ENCODE measurements at places on chromosomes 3 and 15. TPM values are rescaled to one million over a fixed set of nuclear protein-coding genes. Genes with fewer than 3 reads are reported as not detected.

DNA sequence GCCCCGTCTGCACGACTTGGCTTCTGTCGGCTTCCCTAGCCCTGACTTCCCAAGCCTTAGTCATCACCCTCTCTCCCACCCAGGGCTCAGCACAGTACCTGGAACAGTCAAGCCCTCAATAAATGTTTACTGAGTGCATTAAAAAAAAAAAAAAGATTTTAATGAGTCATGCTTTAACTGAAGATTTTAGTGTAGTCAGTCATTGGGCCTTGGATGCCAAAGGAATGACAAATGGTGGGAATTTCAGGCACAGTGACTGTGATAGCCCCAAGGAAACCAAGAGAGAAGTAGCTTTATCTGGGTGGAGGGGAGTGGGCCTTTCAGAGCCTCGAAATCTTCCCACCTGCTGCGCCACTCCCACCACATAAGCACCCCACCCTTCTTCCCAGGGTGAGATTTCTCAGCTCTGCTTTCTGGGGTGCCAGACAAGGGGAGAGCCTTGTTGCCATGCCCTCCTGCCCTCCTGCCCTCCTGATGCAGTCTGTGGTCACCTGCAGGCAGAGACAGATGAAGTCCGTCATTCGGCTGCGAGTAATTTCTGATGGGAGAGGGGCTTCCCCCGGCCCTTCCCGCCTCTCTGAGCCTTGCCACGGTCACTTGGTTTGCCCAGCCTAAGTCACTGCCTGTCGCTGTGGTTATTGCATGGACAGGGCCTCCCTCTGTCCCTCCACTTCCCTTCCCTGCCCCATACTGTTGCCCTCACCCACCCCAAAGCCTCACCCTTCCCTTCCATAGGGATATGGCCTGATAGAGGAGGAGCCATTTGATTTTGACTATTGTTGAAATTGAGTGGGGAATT, 41.8 kb downstream of the SMAD3 start:
- DNase-seq = no peak

DNA sequence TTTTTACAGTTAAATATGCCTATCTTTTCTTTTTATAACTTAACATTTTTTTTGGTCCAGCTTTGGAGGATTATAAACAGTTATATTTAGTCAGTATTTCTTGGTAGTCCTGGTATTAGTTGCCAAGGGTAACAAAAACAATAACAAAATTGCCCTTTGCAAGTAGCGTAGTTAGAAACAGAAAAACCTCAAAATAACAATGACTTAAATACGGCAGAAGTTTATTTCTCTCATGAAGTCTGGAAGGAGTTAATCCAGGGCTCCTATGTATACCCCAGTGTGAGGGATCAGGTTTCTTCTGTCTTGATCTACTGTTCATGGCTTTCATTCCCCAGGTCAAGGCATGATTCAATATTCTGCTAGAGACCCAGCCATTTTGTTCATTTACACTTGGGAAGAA, 14.1 kb upstream of the MYH15 start:
- no peak for DNase-seq

DNA sequence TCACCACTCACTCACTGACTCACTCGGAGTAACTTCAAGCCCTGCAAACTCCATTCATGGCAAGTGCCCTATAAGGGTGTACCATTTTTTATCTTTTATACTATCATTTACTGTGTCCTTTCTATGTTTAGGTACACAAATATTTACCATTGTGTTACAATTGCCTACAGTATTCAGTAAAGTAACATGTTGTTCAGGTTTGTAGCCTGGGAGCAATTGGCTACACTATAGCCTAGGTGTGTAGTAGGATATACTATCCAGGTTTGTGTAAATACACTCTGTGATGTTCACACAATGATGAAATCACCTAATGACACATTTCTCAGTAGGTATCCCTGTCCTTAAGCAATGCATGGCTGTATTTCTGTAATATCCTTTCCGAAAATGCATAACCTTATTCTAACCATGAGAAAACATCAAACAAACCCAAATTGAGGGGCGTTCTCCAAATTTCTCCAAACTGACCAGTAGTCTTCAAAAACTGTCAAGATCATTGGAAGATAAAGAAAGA, 17.9 kb upstream of the CNOT10 start:
- no peak for DNase-seq

- DNase-seq = no peak
These were observed 60.5 kb upstream of the ACKR4 start for GRCh38 chr3:132536442-132537153.

GRCh38 chr3:77296527-77296926, 256.6 kb downstream of the ROBO2 start:
- no peak for DNase-seq

DNA sequence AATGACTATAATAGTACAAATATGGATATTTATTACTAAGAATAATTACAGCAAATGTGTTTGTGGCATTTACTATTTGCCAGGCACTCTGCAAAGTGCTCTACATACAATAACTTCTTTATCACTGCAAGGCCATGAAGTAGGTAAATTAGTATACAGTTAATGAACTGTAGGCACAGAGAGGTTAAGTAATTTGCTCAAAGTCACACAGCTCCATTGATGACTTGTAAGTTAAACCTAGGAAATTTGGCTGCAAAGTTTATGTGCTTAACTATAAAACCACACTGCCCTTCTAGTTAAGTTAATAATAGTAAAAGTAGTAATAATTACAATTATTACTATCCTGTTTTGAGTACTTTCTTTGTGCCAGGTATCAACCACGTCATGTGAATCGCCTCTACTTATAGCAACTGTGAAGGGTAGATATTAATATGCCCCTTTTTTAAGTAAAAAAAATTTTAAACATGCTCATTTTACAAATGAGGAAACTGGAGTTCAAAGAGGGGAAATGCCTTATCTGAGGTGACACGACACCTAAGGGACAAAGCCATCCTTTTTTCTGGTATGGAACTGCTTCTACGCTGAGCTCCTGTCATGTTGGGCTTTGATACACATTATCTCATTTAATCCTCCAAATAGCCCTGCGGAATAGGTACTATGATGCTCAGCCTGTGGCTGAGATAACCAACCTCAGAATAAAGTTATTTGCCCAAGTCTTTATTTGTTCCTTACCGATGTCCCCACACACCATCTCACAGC, 8.5 kb downstream of the BHLHE40 start:
- DNase-seq = no peak

DNA sequence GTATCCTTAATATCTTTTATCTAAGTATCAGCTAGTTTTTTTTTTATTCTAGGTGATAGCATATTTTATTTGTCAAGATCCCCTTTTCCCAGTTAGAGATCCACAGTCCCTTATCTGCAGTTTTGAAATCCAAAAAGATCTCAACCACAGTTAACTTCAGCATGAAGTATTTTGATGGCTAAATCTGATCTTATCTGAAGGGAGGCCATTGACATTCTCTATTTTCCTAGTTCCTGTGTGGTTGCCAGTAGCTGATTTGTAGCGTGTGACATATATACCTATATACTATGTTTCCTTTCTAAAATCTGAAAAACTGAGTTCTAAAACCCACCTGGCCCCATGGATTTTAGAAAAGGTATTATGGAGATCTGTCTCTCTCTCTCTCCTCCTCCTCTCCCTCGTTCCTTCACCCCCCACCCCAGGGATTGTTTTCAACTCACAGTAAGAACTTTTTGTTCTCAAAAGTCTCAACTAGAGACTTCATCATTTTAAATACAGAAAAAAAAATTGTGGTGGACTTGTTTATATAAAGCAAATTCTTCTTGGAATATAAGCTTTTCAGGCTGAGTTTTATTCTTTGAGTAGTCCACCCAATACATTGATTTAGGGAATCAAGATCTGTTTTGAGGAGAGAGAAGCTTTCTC, 12.3 kb downstream of the TCF12 start:
- no peak for DNase-seq

DNA sequence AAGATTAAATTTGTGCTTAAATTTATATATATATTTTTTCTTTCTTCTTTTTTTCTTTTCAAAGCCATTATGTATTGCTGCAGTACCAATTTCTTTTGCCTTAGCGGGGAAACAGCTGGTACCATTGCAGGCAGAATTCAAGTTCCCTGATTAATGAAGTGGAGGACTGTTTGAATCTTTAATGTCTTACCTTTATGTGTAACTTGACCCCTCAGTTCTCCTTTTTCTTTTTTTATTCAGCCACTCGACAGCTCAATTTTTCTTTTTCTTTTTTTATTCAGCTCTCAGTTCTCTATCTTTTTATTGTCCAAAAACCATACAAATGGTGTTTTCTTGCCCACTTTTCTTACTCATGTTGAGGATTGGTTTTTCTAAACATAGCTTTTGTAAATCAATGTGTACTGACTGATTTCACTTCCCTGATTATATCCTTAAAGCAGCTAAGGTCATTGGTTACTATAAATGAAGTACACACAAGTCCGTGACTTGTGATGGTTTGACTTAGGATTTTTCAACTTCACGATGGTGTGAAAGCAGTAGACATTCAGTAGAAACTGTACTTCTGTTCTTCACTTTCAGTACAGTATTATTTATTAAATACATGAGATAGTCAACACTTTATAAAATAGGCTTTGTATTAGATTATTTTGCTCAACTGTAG, 22.8 kb downstream of the ATP2C1 start:
- DNase-seq = no peak

DNA sequence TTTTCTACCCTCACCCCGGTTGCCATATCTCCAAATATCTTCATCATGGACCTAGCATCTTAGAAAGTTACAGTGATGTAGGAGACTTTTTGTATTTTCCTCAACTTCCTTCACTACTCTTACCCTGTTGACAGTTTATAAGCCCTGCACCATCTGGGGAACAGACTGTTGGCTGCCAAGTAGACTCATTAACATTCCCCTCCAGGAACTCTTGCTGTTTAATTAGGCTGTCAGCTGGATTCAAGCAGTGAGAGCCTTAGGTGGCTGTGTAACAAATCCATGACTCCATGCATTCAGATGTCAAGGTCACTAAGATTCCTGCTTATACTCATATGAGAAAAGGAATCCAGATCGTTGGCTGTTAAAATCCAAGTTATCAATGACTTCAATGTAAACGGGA, 198.3 kb downstream of the NAALADL2 start:
- DNase-seq = no peak

- DNase-seq = no peak
These were observed 276.9 kb downstream of the TLE3 start for GRCh38 chr15:69820819-69821218.

DNA sequence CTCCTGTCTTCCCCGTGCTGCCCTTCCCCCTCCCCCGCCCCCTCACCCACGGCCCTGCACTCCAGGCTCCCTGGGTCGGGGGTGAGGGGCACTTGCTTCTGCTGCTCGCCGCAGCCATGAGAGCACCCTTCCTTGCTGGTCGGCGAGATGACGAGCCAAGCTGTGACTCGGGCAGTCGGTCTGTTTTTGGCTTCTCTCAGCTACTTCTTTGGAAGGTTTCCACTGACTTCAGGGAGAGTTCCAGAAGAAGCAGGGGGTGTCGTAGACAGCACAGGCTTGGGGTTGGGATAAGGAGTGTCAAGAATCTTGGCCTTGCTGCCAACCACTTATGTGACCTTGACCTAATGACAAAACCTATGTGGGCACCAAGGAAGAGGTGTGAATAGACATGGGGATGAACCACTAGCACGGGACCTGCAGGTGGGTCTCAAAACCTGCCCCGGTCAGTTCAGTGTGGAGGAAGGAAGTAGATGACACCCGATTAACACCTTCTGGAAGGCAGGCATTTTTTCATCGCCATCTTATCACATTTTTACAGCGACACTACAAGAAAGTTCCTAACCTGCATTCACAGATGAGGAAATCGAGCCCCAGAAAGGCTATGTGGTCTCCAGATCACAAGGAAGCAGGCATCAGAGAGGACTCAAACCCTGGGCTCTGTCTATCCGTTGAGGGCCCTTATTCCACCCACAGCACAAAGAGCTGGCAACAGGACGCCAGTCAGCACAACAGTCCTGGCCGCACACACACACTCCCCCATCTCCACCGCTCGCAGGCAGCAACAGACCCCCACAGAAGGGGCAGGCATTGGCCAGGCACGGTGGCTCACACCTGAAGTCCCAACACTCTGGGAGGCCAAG, 120.9 kb downstream of the LIPC start:
- no peak for DNase-seq

DNA sequence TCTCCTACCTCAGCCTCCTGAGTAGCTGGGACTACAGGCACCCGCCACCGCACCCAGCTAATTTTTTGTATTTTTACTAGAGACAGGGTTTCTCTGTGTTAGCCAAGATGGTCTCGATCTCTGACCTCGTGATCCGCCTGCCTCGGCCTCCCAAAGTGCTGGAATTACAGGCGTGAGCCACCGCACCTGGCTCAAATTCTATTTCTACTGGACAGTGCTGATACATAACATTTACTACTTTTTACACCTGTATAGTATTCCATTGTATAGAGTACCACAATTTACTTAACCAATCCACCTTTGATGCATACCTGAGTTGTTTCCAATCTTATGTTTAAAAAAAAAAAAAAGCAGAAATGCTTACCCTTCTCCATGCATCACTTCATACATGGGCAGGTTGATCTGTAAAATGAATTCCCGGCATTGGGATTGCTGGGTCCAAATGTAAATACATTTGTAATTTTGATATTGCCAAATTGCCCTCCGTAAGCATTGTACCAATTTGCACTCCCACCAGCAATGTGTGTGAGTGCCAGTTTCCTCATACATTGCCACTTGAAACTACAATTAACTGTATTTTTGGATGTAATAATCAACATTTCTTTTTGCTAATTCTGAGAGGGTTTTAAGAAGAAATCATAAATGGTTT, 94.5 kb downstream of the NPTN start:
- no peak for DNase-seq

DNA sequence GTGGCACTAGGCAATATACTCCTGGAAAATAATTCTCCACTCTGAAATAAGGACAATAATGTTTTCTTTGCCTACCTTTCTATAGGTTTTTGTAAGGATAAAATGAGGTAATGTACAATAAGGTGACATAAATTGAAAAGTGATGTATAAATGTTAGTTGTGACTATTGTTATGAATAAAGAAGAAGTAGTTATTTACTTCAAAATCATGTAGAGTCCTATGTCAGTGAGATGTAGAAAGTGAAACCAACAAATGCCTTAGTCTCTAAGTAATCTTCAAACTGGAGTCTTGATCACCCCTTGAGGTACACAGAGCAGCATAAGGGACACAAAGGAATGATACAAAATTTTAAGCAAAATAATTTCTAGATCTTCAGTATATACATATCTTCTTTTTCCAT, 60.3 kb upstream of the TP63 start:
- DNase-seq = no peak

DNA sequence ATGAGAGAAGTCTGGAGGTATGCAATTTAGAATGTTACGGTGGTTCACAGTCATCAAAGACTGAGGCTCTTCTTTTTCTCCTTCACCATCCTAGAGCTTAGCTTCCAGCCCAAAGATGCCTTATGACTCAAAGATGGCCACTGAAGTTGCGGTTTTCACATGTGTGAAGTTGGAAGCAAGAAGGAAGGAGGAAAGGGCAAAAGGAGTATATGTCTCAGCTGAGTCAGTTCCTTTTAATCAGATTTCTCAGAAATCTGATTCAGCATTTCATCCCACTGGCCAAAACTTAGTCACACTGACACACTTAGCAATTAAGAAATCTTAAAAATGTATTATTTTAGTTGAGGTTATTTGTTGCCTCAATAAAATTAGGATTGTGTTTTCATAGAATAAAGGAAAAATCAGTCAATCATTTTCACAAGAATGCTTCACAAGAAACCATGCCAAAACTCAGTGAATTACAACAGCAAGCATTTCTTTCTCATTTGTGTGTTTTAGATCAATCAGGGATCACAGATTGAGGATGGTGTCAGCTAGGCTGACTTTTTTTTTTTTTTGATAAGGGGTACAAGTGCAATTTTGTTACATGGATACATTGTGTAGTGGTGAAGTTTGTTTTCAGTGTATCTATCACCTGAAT, 211.1 kb upstream of the GADL1 start:
- DNase-seq = no peak

Gene TEX9
- 1.7 TPM for polyA plus RNA-seq

Gene TMEM207
- not detected for polyA plus RNA-seq

Gene UACA
- 127 TPM for polyA plus RNA-seq

Gene PPP2R3A
- 57.6 TPM for polyA plus RNA-seq

All from hindlimb muscle (tissue), 1 donor.